Renal pelvis (tissue), 12 donors: ENCODE measurements at places on chromosomes 7 and 10.

DNA sequence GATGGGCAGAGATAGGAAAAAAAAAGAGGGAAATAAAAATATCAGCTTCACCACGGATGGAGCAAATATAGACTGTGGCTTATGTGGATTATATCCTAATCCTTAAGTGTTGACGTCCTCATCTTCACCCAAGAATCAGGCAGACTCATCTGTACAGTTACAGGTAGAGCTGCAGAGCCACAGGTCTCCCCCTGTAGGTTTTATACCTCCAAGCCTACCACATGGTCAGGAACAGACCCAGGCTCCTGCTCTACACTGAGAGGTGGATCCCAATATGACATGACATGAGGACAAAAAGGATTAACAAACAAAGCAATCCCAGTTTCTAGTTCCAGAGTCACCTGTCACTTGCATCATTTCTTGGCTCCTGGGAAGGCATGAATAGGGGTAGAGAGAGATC lies 400.8 kb downstream of the SEMA3D start:
- DNase-seq, result no peak

DNA sequence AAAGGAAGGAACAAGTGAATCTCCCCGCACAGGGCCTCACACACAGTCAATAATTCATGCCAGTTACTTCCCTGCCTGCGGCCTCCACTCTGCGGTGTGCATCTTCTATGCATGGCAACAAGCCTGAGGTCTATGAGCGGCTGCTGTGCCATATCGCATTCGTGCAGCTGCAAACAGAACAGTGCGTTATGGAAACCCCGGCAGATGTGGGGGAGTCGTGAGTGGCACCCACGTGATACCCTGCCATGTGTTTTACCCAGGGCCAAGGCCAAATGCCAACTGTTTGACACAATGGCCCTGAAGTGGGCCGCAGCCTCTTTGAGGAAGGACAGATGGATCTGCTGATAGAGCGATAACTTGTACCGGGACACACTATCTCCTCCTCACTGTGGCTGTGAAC lies 13.4 kb downstream of the TNS3 start:
- no peak for DNase-seq

GRCh38 chr7:11345621-11346020 lies 371.9 kb downstream of the PHF14 start:
- no peak for DNase-seq

DNA sequence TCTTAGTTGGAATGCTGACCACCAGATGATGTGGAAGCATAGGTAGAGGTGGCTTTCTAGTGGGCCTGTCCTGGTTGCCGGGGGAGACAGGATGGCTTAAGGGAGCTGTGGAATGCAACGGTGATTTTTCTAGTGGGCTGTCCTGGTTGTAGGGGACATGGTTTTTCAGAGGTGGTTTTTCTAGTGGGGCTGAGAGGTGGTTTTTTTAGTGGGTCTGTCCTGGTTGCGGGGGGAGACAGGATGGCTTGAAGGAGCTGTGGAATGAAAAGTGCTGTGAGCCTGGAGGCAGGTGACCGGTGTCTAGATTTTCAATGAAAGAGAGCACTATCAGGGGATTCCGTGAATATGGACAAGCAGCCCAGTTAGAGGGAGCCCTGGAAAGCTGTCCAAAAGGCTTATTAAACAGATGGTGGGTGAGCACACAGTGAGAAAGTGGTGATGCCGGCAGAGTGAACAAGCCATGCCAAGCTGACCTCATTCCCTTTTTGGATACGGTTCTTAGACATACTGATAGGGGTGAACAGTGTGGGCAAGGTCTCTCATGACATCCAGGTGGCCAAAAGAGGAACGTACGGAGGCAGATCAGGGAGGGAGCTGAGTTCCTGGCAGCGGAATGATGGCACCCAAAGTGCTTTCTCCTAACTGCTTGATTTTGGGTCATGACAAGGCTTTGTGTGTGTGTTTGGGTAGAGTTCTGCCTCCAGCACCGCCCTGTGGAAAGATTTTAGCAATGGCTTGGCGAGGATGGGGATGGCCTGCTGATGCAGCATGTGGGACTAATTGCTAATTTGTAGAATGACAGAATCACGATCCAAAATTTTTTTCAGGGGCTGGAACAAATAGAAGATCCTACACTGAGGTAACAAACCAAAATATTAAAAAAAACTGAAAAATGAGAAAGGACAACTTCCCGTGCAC lies 126.6 kb downstream of the TMEM178B start:
- DNase-seq, result no peak

- no peak for DNase-seq
These were observed 199.5 kb upstream of the TMEM196 start for GRCh38 chr7:19972876-19973275.

- DNase-seq, result no peak
These were observed 65.0 kb downstream of the PRKCQ start for GRCh38 chr10:6514844-6515780.

GRCh38 chr7:151823566-151824372 lies 53.1 kb downstream of the PRKAG2 start:
- no peak for DNase-seq

DNA sequence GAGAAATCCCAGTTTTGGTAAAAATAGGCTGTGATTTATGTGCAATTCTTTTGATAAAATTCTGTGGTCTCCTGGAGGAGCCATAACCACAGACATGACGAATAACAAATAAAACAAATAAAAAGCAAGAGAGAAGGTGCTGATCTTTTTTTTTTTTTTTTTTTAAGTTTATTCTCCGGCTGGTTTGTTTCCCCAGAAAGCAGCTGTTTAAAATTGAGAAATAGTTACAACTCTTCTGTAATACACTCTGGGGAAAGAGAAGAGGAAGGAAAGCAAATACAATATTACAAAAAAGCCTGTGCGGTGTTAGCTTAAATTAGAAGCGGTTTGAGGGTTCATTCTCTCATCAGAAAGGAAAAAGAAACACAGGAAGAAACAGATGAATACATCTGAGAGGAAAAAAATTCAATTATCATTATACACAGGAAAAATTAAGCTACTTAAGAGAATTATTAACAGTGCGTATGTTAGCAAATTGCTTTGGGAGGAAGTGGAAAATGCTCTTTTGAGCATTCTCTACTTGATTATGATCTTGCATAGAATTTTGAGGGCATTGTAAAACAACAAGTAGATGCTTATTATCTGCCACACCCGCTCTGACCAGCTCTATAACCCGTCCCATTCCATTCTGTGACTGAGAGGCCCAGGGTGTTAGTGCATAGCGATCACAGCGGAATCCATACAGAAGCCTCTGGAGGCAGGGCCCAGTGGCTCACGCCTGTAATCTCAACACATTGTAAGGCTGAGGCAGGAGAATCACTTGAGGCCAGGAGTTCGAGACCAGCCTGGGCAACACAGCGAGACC lies 40.6 kb upstream of the WAC start:
- no peak for DNase-seq

GRCh38 chr10:63331586-63331985 lies 134.2 kb downstream of the JMJD1C start:
- no peak for DNase-seq

DNA sequence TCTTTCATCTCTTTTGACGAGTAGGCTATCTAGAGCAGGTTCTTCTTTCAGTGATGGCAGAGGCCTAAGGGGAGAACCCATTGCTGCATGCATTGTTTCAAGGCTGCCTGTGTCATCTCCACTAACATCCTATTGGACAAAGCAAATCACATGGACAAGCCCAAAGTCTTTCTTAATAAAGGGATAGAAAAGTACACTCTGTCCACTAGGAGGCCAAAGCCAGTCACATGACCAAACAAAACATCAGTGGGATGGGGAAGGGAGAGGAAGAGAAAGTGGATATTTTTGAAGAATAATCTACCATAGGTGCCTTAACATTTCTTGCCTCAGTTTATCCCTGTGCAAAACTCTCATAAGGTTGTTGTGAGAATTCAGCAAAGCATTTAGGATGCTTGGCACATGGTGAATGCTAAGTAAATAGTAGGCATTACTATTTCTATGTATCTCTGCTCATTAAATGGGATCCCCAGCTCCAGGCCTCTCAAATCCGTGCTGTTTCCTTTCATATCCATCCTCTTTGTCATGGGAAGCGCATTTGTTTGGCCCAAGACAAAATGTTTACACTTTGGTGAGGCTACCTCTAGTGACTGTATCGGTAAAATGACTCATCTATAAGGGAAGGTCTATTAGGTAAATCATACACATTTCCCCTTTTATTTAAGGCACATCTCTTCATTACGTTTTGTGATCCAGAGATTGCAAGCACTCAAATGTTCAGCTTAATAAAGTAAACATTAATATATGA lies 16.7 kb upstream of the CADPS2 start:
- no peak for DNase-seq

DNA sequence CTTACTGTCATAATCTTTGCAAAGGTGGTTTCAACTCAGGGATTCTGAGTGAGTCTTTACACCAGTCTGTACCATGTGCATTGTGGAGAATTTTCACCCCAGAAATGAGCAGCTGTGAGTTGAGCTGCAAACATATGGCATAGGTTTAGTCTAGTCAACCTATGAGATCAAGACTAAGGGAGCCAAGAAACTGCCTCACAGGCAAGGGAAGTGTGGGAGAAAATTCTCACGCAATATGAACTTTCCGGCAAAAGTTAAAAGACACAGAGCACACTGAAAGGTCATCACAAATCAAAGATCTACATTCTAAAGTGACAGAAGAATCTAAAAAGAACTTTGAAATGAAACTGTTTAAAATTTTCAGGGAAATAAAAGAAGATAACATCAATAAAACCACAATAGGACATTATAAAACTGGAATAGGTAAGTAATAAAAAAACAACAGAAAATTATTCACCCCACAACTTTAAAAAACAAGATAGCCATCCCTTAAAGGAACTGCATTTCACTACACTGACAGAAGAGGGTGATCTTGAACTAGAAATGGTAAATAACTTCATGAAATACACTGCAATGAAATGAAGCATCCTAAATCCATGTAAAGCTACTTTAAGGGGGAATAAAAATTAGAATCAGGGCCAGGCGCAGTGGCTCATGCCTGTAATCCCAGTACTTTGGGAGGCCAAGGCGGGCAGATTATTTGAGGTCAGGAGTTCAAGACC lies 63.5 kb downstream of the LGI1 start:
- DNase-seq, result no peak

- no peak for DNase-seq
These were observed 595.9 kb downstream of the DNAJB6 start for GRCh38 chr7:157932498-157933218.
